Epithelial cell of proximal tubule (primary cell): ENCODE measurements at places on chromosomes 1 and 21. TPM values are rescaled to one million over a fixed set of nuclear protein-coding genes. Genes with fewer than 3 reads are reported as not detected.

NTNG1 gene
- 25.8 and 32.0 TPM in 2 replicates for total RNA-seq

IVL gene
- total RNA-seq, result 0.35 and 2.1 TPM in 2 replicates

GJB5 gene
- total RNA-seq, result 0.51 TPM in 1 of 2 replicates, not detected in the other

FAM78B gene
- not detected in 2 replicates for total RNA-seq

CLIC6 gene
- 0.58 and 1.3 TPM in 2 replicates for total RNA-seq
